Bladder microvascular endothelial cell (primary cell): ENCODE measurements at places on chromosomes 12 and 14. TPM values are rescaled to one million over a fixed set of nuclear protein-coding genes. Genes with fewer than 3 reads are reported as not detected.

The SSTR1 gene
- total RNA-seq, result under 0.01 and 0.13 TPM in 2 replicates

The C12orf54 gene
- total RNA-seq, result not detected in 2 replicates

The CD27 gene
- total RNA-seq, result not detected in 2 replicates

The CLEC2B gene
- total RNA-seq, result 64.6 and 79.8 TPM in 2 replicates

The SLC16A7 gene
- total RNA-seq, result 6.8 and 7.0 TPM in 2 replicates

The ZDHHC22 gene
- total RNA-seq, result under 0.01 TPM in 1 of 2 replicates, not detected in the other

The TSPAN9 gene
- 37.9 and 121 TPM in 2 replicates for total RNA-seq

The RPL36AL gene
- total RNA-seq, result 324 and 335 TPM in 2 replicates

The ACOT4 gene
- 0.49 and 0.76 TPM in 2 replicates for total RNA-seq

The TAS2R43 gene
- total RNA-seq, result 4.0 TPM in 1 of 2 replicates, not detected in the other

The RASSF9 gene
- 1.5 and 4.6 TPM in 2 replicates for total RNA-seq

The B4GALNT1 gene
- total RNA-seq, result under 0.01 and 0.06 TPM in 2 replicates

The DLK1 gene
- total RNA-seq, result not detected in 2 replicates

The ANKRD52 gene
- total RNA-seq, result 8.4 and 33.0 TPM in 2 replicates

The IAPP gene
- not detected in 2 replicates for total RNA-seq

The SLC15A4 gene
- 20.4 and 43.8 TPM in 2 replicates for total RNA-seq

The REP15 gene
- 0.97 and 12.6 TPM in 2 replicates for total RNA-seq

The GPR68 gene
- total RNA-seq, result 1.5 and 1.6 TPM in 2 replicates

The SERPINA1 gene
- total RNA-seq, result not detected in 2 replicates

The RIPK3 gene
- 4.9 TPM in 2 replicates for total RNA-seq

The CFAP251 gene
- total RNA-seq, result 1.1 and 5.9 TPM in 2 replicates

The FOXN4 gene
- not detected in 2 replicates for total RNA-seq

The TPPP2 gene
- total RNA-seq, result not detected in 2 replicates

The COX8C gene
- not detected in 2 replicates for total RNA-seq

The RPL10L gene
- total RNA-seq, result not detected in 2 replicates

The RFLNA gene
- total RNA-seq, result 0.13 and 0.49 TPM in 2 replicates

The LRRC43 gene
- total RNA-seq, result 0.81 and 0.82 TPM in 2 replicates

The TEX22 gene
- under 0.01 and 0.06 TPM in 2 replicates for total RNA-seq

The CLEC4C gene
- total RNA-seq, result not detected in 2 replicates
